IMR-90 (cell line): ENCODE measurements at places on chromosomes 2 and 18. TPM values are rescaled to one million over a fixed set of nuclear protein-coding genes. Genes with fewer than 3 reads are reported as not detected.

TUBA4A gene
- total RNA-seq, result 21.9 and 26.1 TPM in 2 replicates

TMEM17 gene
- total RNA-seq, result 1.3 and 2.2 TPM in 2 replicates

EGR4 gene
- total RNA-seq, result not detected in 2 replicates

CIB4 gene
- not detected in 2 replicates for total RNA-seq

STARD6 gene
- 0.28 TPM in 1 of 2 replicates, not detected in the other for total RNA-seq

SLC9A4 gene
- not detected in 2 replicates for total RNA-seq

GDF7 gene
- under 0.01 TPM in 2 replicates for total RNA-seq

ANKRD53 gene
- 0.54 and 0.56 TPM in 2 replicates for total RNA-seq

DNA sequence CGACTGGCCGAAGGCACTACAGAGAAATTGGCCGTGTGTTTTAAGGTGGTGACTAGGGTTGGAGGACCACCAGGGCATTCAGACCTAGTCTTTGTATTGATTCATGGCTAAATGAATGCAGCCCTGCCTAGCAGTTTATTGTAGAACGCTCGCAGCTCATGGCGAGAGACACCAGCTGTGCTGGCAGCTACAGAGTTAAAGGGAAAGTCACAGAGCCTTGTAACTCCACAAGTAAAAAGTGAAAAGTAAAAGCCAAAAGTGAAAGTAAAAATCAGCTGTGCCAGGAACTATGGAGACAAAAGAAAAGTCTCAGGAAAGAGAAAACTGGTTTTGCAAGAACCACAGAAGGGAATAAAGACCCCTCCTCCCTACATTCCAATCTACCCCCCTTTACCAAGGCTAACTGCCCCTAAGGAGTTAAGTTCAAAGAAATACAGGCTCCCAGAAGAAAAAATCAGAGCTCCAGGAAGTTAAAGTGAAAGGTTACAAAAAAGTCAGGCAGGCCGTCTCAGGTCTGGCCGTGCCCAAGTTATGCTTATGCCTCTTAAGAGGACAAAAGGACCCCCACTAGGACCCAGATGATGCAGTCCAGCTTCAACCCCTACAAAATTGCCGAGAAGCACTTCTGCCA lies 46.4 kb upstream of the SELENOI start:
- H3K27ac ChIP-seq, result peak overlapping the region; percentile 76
- peak; percentile 68 for DNase-seq
- H3K4me1 ChIP-seq, result peaks cover 12% of the 10 kb centered on the region
- no peaks in the 10 kb centered on the region for H3K36me3 ChIP-seq
- H3K27me3 ChIP-seq, result no peaks in the 10 kb centered on the region

DNA sequence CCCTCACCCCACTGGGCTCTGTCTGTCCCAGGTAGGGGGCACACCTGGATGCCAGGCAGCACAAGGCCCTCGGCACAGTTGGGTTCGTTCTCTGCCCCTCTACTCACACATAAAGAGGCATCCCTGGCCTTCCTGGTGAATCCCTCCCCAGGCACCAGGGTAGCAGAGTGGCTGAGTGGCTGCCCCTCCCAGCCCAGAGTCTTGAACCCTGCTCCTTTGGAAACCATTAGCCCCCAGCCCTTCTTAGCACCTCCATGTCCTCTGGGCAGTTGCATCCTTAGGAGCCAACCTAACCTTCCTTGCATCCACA lies 2.0 kb downstream of the GPC1 start:
- H3K36me3 ChIP-seq, result peaks cover 8% of the 10 kb centered on the region; the same call in 1 of the 2 replicates
- no peaks in the 10 kb centered on the region for H3K27me3 ChIP-seq
- no peak for DNase-seq
- H3K27ac ChIP-seq, result no peak overlapping the region
- peaks cover 30% of the 10 kb centered on the region for H3K4me1 ChIP-seq

DNA sequence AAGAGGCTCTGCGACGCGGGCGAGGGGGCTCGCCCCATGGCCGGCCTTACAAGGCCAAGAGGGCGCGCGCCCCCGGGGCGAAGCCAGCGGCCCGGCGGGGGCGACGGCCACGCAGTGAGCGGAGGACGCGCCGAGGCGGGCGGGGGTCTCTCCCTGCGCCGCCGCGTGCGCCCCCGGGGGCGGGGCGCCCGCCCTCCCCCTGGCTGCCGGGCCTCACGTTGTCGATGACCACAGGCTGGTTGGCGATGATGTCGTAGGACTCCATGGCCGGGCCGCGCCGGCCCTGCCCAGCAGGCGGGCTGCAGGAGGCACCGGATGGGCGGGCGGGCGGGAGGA lies 250 bp downstream of the ACTR1B start:
- peaks cover 9% of the 10 kb centered on the region; the same call in 1 of the 2 replicates for H3K36me3 ChIP-seq
- no peaks in the 10 kb centered on the region for H3K27me3 ChIP-seq
- H3K27ac ChIP-seq, result peak overlapping the region; percentile 95
- peaks cover 9% of the 10 kb centered on the region for H3K4me1 ChIP-seq
- no peak for DNase-seq
- H3K4me3 ChIP-seq, result peak overlapping the region; percentile 57

GRCh38 chr18:48742706-48743475 lies 204.1 kb downstream of the CTIF start:
- peak; percentile 71 for DNase-seq
- peak overlapping the region; percentile 4; the same call in 1 of the 2 replicates for H3K27ac ChIP-seq
- H3K4me3 ChIP-seq, result no peak overlapping the region
- H3K4me1 ChIP-seq, result peaks cover 17% of the 10 kb centered on the region
- H3K36me3 ChIP-seq, result peaks cover 5% of the 10 kb centered on the region

DNA sequence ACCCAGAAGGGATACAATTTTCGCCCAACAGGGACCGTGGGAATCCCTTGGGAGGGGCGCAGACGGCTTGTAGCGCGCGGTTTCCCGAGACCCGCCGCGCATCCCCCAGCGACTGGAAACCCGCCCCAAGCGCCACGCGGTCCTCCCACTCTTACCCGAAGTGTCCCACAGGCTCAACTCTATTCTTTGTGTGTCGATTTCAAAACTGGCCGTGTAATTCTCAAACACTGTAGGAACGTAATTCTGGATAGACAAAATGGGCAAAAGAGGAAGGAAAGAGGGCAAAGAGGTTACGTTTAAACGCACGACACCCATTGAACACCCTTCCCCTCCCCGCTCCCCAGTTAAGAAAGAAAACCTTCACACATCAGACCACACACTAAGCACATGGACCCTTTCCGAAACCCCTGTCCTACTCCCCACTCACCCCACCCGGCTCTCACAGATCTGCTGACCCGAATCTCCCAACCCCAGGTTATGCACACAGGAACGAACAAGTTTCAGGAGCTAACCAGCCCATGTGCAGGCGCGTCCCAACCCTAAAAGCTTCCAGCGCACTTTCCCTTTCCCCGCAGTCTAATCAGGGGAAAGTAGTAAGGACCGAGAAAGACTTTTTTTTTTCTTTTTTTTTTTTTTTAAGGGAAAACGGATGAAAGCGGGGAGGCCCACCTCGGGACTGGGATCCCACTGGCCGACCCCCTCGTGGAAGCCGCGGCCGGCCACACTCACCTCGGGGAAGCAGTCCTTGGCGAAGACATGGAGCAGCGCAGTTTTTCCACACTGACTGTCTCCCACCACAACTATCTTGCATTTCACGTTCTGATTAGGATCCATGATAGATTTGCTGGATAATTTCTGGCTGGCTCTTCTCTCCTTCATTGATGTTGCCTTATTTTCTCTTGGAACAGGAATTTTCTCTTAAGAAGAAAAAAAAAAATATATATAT lies 655 bp downstream of the RND3 start:
- H3K27me3 ChIP-seq, result no peaks in the 10 kb centered on the region
- peaks cover 38% of the 10 kb centered on the region for H3K36me3 ChIP-seq
- peak; percentile 24 for DNase-seq
- H3K4me1 ChIP-seq, result 0 out of 2 replicates have a peak, but pooled peaks cover 2% of the 10 kb centered on the region

- DNase-seq, result no peak
- no peak overlapping the region for H3K4me3 ChIP-seq
- H3K27me3 ChIP-seq, result peaks cover 6% of the 10 kb centered on the region
- H3K27ac ChIP-seq, result no peak overlapping the region
- no peaks in the 10 kb centered on the region for H3K36me3 ChIP-seq
These were observed 80.5 kb downstream of the KCNF1 start for GRCh38 chr2:10992023-10992791.

DNA sequence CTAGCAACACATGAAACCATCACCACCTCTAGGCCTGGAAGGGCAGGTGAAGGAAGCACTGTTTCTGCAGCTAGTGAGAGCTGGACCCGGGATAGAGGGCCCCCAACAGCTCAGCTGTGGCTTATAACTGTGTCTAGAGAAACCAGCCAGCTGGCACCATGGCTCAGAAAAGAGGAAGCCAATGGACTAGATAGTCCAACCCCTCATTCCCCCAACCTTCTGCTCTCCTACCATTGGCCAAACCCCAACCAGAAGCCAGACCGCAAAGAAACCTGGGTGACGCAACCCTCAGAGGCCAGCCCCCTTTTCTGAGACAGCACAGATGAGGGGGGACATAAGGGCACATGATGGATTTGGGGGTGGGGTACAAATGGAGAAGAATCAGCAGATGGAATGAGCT lies 24.3 kb downstream of the SMYD1 start:
- no peak for DNase-seq
- no peak overlapping the region for H3K4me3 ChIP-seq
- H3K4me1 ChIP-seq, result no peaks in the 10 kb centered on the region
- no peak overlapping the region for H3K27ac ChIP-seq
- peaks cover 12% of the 10 kb centered on the region for H3K27me3 ChIP-seq
